Brain pericyte (primary cell): ENCODE measurements at places on chromosomes 5 and 9.

- no peak for DNase-seq
These were observed 1.1 kb downstream of the KIF2A start for GRCh38 chr5:62306896-62307689.

GRCh38 chr9:127863191-127863621, 8.7 kb upstream of the ENG start:
- no peak for DNase-seq

DNA sequence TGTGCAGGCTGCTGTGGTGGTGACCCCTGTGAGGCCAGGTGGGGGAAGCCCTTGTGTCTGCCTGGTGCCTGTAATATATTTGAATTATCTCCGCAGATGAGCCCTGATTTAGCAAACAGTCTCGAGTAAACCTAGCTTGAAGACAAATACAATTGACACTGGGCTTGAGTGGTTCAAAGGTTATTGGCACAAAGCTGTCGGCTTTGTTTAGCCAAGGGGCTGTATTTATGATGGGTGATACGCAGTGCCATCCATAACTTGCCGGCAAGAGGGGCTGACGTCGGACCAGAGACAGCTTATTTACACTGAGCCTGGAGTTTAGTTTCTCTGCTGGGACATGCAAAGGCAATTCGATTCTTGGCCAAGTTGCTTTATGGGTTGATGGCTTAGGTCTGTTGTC, 20.0 kb upstream of the PITX1 start:
- DNase-seq = no peak

- DNase-seq = no peak
These were observed 32.4 kb upstream of the LRRC14B start for GRCh38 chr5:158807-159447.

- no peak for DNase-seq
These were observed 35.2 kb upstream of the SMU1 start for GRCh38 chr9:33111631-33112030.

- no peak for DNase-seq
These were observed 2371.7 kb upstream of the C9orf72 start for GRCh38 chr9:29945012-29945411.

- no peak for DNase-seq
These were observed 100.0 kb downstream of the KIAA1958 start for GRCh38 chr9:112586599-112587155.

DNA sequence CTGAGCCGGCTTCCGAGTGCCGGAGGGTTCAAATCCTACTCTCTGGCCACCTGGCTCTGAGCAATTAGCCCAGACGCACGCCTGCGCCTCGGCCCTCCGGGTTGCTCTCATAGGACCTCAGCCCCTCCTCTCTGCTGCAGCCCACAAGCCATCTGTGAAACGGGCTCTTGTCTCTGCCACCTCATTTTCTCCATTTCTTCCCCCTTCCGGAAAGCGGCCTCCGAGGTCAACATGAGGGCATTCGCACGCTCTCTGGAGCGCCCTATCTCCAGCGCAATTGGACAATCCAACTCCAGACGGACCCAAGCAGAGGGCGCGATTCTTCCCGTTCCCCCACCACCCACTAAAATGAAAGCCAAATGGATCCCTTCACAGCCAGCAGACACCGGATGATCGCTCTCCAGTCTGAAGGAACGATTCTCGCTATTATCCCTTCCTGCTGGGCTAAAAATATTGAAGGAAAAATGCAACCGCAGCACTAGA, 41.5 kb downstream of the VAV2 start:
- no peak for DNase-seq

DNA sequence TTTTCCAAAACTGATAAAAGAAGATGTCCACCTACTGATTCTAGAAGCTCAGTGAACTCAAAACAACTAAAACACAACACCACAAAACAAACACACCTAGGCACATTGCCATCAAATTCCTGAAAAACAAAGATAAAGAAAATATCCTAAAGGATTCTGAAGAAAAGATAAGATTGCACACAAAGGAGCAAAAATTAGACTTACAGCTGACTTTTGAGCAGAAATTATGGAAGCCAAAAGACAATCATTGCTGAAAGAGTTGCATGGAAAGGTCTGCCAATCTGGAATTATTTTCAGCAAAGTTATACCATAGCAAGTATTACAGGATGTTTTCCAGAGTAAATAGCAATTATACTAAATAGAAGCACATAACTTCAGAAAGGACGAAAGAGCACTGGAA, 128.2 kb upstream of the IRX2 start:
- no peak for DNase-seq

DNA sequence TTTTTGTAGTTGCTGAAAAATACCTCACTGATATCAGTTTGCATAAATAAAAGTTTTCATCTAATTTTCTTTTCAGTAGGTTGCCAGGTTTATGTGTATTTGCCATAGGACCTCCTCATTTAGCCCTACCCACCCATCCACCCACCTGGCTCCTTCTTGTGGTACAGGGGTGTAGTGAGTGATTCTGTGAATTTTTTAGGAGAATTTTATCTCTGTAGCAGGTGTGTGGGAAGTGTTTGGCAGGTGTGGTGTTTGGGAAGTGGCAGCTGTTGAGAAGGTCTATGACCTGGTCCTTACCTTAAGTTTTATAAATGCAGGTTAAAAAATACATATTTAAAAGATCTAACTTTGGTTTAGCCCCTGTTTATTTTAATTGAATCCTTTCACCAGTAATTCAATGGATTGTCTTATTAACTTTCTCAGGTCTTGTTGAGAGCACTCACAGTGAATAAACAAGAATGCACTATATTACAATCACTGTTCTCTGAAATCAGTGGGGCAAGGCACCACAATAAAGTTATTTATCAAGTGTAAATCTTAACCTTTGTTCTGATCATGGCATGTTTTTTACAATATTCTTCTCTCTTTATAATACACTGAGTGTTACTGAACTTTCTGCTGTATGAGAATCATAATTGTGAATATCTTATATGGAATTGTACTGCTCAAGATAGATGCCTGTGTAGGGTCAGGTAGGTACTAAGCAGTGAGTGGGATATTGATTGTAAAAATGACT, 189.1 kb downstream of the WDR70 start:
- no peak for DNase-seq

DNA sequence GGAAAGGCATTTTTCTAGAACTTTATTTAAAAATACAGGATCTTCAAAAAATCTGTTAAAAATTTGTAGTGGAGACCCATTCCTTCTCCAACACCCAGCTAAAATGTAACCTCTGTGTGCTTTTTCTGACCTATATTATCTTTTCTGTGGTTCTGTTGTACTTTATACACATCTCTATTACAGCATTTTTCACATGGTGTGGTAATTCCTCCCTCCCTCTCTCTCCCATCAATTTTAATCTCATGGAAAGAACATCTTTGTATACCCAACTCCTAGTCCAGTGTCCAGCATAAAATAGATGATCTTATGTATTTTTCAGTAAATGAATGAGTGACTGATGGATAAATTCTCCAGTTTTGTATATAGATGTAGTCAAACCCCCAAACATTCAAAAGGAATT, 183.4 kb upstream of the KLF9 start:
- DNase-seq = no peak

DNA sequence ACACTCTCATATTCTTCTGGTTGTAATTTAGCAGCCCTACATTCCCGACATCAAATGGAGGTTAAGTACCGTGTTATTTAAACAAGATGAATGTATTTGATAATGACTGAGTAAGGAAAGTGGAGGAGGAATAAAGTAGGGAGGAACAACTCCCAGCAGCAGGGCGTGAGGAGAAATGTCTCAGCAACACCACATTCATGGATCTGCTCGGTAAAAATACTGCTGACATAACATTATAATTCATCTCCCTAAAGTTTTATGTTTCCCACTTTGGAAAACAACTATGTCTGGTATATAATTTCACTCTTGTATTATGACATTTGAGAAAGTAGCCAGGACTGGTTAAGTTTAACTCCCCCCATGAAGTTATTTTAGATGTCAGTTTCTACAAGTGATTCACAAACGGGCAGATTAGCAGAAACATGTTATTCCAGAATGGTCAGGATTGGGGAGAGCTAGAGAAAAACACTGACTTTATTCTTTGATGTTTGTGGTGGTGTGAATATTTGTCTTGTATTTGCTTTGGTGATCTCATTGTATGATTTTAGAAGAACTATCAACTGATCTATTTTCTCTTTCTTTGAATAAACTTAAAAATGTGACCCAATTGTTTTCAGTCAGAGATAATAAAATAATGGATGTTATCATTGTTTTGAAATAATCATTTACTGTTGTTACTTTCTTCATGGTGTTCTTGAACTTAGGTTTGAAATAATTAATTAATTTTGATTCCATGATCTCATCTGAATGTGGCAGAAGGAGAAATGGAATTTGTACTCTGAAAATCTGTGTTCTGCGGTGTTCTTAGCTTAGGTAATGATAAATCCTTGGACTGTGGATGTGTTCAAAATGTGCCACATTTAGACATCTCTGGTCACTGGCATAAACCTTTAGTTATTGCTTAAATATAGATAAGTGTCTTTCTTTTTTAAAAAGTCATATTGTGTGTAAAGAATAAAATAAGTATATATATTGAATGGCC, 303.6 kb upstream of the ZNF608 start:
- DNase-seq = no peak

DNA sequence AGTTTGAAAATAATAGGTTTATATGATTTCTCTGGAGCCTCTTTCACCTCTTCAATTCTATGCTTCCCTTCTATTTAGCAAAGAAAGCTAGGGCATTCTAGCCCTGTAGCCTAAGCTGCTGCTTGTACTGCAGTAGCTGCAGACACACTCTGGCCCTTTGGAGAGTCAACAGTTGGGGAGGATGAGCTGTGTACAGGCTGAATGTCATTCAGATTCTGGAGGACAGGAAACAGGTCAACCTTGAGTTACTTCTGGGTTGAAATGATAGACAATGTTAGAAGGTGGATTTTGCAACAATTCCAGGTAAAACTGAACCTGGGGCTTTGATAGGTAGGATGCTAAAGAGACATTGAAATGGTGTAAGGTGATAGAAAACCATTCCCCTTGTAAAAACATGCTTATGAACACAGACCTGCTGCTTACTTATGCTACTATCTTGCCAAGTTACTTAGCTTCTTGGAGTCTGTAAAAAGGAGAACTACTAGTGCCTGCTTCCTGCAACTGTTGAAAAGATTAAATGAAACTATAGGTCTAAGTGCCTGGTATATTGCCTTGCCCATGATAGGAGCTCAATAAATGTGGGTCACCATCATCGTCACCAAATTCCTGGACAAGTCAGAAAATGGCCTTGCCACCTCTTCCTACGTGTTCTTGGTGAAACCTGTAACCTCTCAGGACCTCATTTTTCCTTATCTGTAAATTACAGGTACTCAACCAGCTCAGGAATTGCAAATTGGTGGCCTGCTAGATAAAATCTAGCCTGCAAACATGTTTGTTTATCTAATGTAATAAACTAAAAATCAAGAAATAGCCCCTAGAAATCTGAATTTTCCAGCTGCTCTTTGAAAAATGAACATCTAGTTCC, 83.7 kb downstream of the GALNT10 start:
- no peak for DNase-seq

GRCh38 chr5:88827997-88828396, 55.0 kb downstream of the MEF2C start:
- no peak for DNase-seq

GRCh38 chr5:155625897-155626543, 612.5 kb downstream of the KIF4B start:
- no peak for DNase-seq

- no peak for DNase-seq
These were observed 328.1 kb downstream of the HINT1 start for GRCh38 chr5:130836729-130837649.

- no peak for DNase-seq
These were observed 40.1 kb downstream of the MLLT3 start for GRCh38 chr9:20582150-20582549.

DNA sequence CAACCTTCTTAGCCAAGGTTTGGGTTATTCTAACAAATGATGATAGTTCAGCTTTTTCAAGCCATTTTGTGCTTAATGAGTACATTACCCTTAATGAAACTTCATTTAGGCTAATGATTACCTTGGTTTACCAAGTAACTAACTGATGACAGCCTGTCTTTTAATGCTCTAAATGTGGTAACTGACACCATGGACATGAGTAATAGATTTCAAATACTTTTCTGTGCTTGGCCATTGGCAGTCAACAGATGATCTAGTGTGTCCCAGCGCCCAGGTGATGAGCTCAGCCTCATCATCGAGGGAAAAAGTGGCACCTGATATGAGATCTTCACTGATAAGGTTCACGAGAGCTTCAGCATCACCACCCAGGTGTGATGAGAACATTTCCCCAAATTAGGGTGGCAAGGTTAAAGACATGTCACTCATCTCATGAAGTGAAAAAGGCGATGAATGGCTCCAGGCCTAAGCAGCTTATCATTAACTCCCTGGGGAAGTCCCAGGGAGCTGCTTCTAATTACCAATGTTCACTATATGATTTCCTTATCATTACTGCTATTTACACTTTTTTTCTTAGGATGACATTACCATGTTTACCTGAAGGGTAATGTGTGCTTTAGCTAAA, 296.0 kb downstream of the SPOCK1 start:
- DNase-seq = no peak

GRCh38 chr5:165227515-165227914, 1722.1 kb downstream of the MAT2B start:
- DNase-seq = no peak

DNA sequence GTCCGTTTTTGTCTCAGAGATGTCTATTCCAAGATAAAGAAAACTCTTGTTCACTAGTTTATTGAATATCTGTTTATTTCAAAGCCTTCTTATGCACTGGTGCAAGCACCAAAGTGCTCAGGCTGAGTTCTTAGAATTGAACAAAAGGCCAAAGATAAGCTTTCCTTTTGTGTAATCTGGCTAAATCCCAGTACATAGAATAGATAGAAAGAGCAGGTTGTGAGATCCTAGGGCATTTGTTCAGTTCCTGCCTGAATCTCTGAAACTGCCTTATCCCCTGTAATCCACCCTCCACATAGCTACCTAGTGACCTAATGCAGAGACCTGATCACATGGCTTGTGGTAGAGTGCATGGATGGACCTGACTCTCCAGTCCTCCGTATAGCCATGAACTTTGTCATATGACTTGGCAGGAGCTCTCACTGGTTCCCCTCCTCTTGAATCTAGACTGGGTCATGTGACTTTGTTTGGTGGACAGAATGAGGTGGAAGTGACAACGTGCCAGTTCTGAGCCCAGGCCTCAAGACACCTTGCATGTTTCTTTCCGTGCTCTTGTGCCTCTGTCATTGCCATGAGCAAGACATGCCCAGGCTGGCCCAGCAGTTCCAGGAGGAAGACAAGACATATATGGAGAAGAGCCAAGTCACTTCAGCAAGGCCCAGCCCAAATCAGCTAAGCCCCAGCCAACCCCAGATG, 139.3 kb upstream of the SHB start:
- DNase-seq = no peak

DNA sequence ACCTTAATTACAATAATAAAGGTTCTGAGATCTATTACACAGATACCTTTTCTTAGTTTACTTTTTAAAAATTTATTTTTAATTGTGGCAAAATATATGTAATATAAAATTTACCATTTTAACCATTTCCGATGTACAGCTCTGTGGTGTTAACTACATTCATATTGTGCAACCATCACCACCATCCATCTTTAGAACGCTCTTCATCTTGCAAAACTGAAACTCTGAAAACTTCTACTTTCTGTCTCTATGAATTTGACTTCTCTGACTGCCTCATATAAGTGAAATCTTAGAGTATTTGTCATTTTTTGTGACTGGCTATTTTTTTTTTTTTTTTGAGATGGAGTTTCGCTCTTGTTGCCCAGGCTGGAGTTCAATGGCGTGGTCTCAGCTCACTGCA, 26.8 kb downstream of the WWC1 start:
- DNase-seq = no peak
